ENCODE measurements at places on chromosomes 16 and 17.

DNA sequence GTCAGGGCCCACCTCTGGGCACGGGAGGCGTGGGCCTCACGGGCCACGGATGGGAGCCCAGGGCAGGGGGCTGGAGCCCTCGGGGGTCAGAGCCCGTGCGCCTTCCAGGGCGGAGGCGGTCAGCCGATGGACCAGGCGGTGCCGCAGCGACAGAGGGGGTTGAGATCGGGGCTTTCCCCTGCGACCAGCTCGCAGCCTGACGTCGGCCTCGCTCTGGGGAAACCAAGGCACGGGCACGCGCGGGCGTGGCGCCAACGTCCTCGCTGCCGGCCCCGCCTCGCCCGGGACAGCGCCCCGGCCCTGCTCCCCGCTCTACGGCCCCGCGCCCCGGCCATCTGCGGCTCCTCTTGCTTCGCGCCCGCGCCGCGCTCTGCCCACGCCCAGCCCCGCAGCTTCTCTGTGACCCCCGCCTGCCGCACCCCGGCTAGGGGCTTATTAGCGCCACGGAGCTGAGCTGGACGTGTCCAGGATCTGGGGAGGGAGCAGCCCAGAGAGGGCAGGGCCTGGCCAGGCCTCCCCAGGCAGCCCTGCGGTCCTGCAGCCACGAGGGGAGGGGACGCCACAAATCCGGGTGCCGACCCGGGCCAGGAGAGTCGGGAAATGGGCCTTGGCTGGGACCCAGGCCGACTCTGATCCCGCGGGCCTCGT, 13.5 kb downstream of the ACTG1 start:
- no peak for DNase-seq

GRCh38 chr16:48911700-48912099, 301.7 kb upstream of the N4BP1 start:
- no peak for DNase-seq

GRCh38 chr16:21703589-21704174, 39.9 kb downstream of the OTOA start:
- DNase-seq: no peak

GRCh38 chr17:47265983-47266541, 12.4 kb downstream of the ITGB3 start:
- no peak for DNase-seq

GRCh38 chr17:50558941-50559614, 1.4 kb upstream of the CACNA1G start:
- no peak for DNase-seq

- no peak for DNase-seq
These were observed 147.6 kb downstream of the CHD9 start for GRCh38 chr16:53202398-53202797.

- no peak for DNase-seq
These were observed 744 bp upstream of the METRNL start for GRCh38 chr17:83078378-83079351.

GRCh38 chr17:32870027-32870670, 6.8 kb downstream of the MYO1D start:
- no peak for DNase-seq

- no peak for DNase-seq
These were observed 4.4 kb upstream of the OR1F1 start for GRCh38 chr16:3183445-3184139.

DNA sequence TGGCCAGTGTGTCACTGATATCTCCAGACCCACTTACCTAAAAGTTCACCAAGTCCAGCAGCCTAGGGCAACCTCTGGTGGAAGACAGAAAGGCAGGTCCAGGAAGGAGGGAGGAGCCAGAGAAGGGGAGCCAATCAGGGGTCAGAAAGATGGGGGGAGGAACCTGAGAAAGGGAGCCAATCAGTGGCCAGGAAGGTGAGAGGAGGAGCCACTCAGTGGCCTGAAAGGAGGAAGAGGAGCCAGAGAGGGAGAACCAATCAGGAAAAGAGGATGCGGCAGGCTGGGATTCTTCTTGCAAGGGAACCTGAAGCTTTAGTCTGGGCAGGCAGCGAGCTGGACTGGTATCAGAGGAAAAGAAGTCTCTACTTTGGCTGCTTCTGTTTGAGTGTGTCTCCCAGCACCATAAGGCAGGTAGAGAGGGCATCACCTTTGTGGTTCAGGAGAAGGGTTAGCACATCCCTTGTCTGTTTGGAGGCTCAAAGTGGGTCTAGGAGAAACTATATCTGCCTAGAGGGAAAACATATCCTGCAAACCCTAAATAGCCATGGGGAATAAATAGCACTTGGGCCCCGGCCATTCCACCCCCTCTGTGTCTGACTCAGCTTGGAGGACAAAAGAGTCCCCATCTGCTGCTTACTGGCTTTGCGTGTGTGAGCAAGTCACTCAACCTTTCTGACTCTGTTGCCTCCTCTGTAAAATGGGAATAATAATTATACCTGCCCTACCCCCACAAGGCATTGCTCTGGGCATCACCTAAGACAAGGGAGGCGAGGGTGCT, 43.4 kb upstream of the CRHR1 start:
- DNase-seq: peak; percentile 34

DNA sequence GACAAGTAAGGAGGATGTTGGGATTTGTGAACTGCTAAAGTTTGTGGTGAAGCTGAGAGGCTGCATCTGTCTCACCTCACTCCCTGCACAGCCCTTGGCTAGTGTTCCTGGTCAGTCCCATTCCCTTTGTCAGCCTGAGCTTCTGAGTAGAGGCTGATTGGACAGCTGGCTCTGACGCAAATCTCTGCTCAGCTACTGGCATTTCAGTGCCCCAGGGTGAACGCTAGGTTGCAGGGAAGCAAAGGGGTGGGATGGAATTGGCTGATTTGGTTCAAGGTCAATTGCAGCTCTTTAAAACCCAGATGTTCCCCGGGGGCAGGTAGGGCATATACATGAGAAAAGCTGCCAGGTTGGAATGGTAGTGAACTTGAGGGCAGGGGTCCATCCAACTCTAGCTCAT, 23.1 kb upstream of the CNOT1 start:
- DNase-seq: no peak

GRCh38 chr16:50694206-50694605, 800 bp downstream of the NOD2 start:
- no peak for DNase-seq

DNA sequence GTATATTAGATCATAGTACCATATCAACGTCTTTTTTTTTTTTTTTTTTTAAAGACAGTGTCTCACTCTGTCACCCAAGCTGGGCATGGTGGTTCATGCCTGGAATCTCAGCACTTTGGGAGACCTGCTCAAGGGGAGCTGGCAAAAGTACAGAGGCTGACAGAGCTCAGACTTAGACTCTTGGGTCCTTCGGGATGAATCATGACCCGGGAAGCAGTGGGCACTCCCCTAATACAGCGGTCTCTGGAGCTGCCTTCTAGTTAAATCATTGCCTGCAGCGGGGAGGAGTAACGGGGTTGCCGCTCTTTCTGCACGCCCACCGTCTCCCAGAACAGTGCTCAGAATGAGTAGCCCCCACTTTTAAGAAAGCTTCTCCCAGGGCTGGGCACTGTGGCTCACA, 174.4 kb downstream of the CPPED1 start:
- DNase-seq: no peak

DNA sequence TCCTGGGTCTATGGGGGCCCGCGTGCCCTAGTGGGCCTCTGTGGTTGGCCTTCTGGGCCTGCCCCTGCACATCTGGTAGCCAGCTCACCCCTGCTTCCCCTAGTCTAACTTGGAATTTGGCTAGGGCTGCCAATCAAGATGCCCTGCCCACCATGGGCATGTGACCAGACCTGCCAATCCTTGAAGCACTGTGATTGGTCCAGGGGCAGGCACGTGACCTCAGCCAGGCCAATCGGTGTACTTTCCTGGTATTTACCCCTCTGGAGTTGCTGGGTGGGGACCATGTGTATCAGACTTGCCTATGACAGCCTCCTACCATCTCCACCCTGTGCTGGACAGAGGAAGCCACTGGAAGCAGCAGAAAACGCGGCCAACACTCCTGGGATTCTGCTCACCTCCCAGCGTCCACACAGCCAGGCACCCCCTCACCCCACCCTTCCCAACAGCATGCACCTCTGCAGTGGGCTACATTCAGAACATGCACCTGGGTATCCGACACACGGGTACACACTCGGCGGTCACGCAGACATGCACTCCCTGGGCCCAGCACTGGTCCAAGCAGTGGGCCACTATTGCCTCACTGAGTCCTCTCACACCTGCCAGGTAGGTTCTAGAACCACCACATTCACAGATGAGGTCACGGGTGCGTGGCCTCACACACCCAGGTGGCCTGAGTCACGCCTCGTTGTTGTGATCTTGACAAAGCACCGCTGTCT, 96.9 kb downstream of the RBFOX3 start:
- DNase-seq: no peak

DNA sequence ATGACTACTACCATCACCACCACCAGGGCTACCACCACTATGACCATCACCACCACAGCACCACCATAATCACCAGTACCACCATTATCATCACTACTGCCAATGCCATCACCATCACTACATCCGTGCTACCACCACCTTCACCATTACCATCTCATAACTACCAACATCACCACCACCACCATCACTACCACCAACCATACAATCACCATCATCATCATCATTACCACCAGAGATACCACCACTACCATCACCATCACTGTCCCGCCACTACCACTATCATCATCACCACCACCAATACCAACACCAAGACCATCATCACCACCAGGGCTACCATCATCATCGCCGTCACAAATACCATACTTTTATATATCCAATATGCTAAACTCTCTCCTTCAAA, 369.6 kb upstream of the DYNLRB2 start:
- DNase-seq: no peak

GRCh38 chr16:8958344-8959167, 5.2 kb downstream of the USP7 start:
- DNase-seq: no peak

- DNase-seq: peak; percentile 12
These were observed 16.9 kb downstream of the DOC2B start for GRCh38 chr17:164303-165235.

DNA sequence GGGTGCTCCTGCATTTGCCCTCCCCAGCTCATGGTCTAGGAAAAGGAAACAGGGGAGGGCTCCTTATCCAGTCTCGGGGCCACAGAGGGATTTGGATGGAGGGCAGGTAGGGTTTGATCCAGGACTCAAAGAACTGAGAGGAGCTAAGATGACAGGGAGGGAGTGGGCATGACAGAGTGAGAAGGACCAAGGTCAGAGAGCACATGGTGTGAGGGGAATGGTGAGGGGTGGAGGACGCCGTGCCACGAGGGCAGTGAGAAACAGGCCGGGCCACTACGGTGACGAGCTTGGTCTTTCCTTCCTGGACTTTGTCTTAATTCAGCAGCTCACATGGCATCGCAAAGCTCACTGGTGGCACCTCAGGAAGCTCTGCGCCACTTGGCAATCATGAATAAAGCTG, 35.2 kb downstream of the IRF8 start:
- no peak for DNase-seq

DNA sequence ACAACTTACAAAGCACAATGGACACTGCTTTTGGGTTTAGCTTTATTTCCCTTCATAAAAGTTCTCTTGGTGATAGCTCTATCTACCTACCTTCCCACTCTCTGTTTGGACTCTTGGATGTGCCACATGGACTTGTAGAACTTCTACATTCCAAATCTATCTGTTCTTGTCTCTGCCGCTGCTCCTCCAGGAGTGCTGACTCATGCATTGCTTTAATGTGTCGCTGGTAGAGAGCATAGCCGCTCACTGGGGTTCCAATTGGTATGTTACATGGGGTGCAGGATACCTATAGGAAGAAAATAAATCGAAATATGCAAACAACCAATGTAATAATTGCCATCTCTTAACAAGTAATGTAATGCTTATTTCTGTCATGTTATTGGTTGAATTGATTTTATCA, 92.1 kb downstream of the TTC19 start:
- no peak for DNase-seq

DNA sequence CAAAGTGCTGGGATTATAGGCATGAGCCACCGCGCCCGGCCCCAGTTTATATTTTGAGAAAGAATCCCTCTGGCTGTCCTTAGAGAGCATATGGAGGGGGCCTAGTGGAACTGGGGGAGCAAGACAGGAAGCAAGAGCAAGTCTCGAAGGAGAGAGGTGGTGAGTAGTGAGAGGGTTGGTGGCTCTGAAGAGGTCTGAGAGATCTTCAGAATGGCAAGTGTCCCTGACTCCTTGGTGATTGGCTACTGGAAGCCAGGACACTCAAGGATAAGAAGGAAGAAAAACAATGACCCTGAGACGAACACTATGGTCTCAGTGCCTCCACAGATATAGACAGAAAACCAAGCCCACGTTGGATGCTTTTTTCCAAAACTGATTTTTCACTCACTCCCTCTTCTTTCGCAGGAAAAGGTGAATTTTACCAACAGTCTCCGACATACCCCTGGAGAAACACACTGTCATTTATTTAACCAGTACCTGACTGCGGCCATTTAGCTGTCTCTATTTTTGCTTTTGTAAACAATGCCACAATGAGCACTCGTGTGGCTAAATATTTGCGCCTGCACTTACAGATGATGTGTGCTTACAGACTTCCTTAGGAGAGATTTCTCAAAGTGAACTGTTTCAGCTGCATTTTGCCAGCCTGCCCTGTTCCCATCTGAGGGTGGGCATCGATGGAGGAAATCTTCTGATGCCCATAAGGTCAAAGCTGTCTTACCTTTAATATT, 15.9 kb upstream of the DOK4 start:
- no peak for DNase-seq

DNA sequence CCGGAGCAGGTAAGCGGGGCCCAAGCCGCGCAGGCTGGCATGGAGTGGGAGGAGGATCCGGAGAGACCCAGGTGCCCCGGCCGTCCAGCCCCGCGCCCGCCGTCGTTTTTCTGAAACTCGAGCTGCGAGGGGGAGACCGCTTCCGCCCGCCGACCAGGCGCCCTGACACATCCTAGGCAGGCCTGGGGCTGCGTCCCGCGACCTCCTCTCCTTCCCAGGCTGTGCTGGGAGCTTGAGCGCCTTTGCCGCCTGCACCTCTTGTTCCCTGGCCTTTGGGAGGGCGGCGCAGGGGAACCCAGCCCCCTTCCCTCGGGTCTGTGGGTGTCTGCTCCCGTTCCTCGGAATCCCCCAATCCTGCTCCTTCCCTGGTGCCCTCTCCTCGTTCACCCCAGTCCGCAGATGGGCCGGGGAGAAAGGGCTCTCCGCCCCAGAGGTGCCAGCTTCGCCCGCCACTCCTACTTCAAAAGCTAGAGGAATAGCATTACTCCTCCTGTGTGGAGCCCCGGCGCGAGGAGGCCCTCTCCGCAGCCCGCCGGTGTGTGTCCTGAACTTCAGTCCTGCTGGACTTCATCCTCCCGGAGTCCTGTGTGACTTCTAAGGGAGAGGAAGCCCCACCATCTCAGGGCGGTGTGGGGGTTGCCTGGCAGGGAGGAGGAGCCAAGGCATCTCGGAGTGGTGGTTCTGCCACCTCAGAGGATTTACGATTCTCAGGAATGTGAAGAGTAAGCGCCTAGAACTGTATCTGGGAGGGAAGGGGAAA, 1.0 kb downstream of the NHERF1 start:
- DNase-seq: no peak

DNA sequence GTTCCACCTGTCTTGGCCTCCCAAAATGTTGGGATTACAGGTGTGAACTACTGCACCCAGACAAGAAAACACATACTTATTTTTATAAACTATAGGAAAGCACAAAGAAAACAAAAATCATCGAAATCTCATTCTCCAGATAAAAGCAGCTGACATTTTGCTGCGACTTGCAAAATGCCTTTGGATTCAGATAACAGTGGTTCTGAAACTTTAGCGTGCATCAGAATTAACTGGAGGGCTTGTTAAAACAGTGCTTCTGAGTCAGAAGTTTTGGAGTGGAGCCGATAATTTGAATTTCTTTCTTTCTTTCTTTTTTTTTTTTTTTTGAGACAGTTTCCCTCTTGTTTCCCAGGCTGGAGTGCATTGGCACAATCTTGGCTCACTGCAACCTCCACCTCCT, 17.7 kb upstream of the GJD3 start:
- DNase-seq: no peak
